ENCODE measurements at places on chromosomes 3 and 15.

GRCh38 chr3:100396967-100397366 is 3.9 kb downstream of the TOMM70 start:
- H3K27ac ChIP-seq = no peak overlapping the region
- H3K4me3 ChIP-seq = no peak overlapping the region
- H3K27me3 ChIP-seq = no peaks in the 10 kb centered on the region
- DNase-seq = no peak
- H3K4me1 ChIP-seq = peaks cover 75% of the 10 kb centered on the region

GRCh38 chr15:77807115-77807514 is 174.4 kb upstream of the LINGO1 start:
- no peak for DNase-seq
- peaks cover 3% of the 10 kb centered on the region for H3K27me3 ChIP-seq
- H3K27ac ChIP-seq = no peak overlapping the region
- no peaks in the 10 kb centered on the region for H3K36me3 ChIP-seq

DNA sequence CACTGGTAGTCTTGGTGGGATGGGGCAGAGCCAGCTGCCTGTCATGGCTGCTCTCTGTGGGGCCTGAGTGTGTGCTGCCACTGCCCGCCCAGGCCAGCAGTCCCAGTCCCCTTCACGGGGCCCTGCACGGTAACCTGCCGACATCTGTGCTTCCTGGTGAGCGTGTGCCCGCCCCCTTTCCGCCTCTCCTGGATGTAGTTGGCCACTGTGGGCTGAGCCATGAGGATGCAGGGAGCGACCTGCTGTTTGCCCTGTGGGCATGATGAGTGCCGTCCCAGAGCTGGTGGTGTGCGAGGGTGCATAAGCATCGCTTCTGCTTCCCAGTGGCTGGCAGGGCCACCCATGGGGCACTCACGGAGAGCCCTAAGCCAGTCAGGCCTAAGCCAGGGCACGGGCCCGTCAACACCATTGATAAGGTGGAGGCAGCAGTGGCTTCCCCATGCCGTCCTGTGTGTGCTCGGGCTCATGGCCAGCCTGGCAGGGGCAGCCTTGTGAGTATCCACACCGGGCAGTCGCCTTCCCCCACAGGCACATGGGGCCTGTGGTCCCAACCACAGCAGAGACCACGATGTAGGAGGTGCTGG is 14.6 kb downstream of the PLXNA1 start:
- no peaks in the 10 kb centered on the region for H3K27me3 ChIP-seq
- peaks cover 26% of the 10 kb centered on the region for H3K4me1 ChIP-seq
- DNase-seq = no peak
- no peak overlapping the region for H3K27ac ChIP-seq
- no peak overlapping the region for H3K4me3 ChIP-seq

DNA sequence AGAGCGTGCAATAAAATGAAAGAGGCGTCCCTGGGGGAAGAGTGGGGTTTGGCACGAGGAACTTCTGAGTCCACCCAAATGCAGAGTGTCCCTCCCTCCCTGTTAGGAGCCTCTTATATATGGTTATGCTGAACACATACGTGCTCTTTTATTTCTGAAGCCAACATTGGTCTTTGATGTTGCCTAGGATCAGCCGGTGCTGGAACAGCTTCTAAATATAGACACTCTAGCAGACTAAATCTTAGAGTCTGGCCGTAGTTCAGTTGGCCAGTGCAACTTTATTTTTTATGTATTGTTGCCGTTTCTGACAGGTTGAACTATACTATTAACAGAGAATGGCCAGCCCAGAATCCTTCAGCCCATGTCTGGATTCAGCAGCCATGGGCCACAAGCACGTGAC is 128.7 kb downstream of the GHSR start:
- peaks cover 32% of the 10 kb centered on the region for H3K4me1 ChIP-seq
- H3K27ac ChIP-seq = peak overlapping the region; percentile 74
- H3K4me3 ChIP-seq = no peak overlapping the region

DNA sequence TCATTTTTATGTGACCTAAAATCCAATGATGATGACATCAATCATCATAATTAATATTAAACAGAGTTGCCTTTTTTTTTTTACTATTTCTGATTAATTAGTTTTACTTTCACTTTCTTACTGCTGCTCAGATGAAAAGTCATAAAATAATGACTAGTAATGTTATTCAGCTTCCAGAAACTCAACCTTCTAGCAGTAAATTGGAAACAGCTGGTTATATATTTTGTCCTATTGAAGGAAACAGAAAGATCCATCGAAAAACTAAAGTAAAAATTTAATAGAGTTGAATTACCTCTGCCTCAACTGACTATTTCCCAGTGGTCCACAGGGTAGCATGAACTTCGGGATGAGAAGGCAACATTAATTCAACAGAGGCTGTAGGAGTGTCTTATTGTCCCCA is 107.1 kb upstream of the PTX3 start:
- H3K27ac ChIP-seq = no peak overlapping the region
- no peaks in the 10 kb centered on the region for H3K36me3 ChIP-seq
- no peaks in the 10 kb centered on the region for H3K27me3 ChIP-seq
- no peak overlapping the region for H3K4me3 ChIP-seq
- H3K4me1 ChIP-seq = no peaks in the 10 kb centered on the region

- no peak for DNase-seq
- no peak overlapping the region for H3K4me3 ChIP-seq
- H3K27me3 ChIP-seq = no peaks in the 10 kb centered on the region
- H3K27ac ChIP-seq = no peak overlapping the region
- H3K36me3 ChIP-seq = no peaks in the 10 kb centered on the region
Observed at GRCh38 chr3:176737480-176738110, 459.7 kb downstream of the TBL1XR1 start.

Measured in stomach (tissue), 19 donors.